ENCODE measurements at places on chromosomes 12 and 14. TPM values are rescaled to one million over a fixed set of nuclear protein-coding genes. Genes with fewer than 3 reads are reported as not detected.

Gene SLC39A2
- total RNA-seq = 0.11 TPM

GRCh38 chr12:40903040-40903439, 210.8 kb downstream of the CNTN1 start:
- H3K4me3 ChIP-seq = no peak overlapping the region
- H3K4me1 ChIP-seq = no peaks in the 10 kb centered on the region
- no peaks in the 10 kb centered on the region for H3K27me3 ChIP-seq
- no peak for DNase-seq
- no peak overlapping the region for H3K27ac ChIP-seq

GRCh38 chr14:100891051-100891450, 12.5 kb downstream of the RTL1 start:
- no peaks in the 10 kb centered on the region for H3K27me3 ChIP-seq
- DNase-seq = no peak
- H3K4me1 ChIP-seq = peaks cover 20% of the 10 kb centered on the region
- no peaks in the 10 kb centered on the region for H3K36me3 ChIP-seq

DNA sequence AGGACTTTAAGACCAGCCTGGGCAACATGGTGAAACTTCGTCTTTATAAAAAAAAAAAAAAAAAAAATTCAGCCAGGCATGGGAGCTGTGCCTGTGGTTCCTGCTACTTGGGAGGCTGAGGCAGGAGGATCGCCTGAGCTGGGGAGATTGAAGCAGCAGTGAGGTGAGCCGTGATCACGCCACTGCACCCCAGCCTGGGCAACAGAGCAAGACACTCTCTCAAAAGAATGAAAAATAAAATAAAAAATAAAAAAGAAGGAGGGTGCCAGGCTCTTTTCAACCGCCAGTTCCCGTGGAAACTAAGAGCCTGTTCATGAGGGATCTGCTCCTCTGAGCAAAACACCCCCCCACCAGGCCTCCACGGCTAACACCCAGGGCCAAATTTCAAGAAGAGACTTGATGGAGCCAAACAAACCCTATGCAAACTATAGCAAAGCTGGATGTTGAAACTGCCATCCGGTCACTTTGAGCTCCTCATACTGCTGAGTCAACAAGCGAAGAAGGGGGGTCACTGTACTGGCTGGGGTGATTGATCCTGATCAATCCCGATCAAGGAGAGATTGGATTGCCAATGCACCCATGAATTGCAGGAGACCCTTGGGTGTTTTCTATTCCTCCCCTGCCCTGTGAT, 23.4 kb downstream of the DLK1 start:
- peaks cover 85% of the 10 kb centered on the region for H3K4me1 ChIP-seq
- DNase-seq = peak; percentile 88
- H3K36me3 ChIP-seq = no peaks in the 10 kb centered on the region

GRCh38 chr12:65252515-65252914, 26.0 kb upstream of the MSRB3 start:
- H3K4me3 ChIP-seq = no peak overlapping the region
- no peak overlapping the region for H3K27ac ChIP-seq
- no peaks in the 10 kb centered on the region for H3K27me3 ChIP-seq
- no peaks in the 10 kb centered on the region for H3K4me1 ChIP-seq

DNA sequence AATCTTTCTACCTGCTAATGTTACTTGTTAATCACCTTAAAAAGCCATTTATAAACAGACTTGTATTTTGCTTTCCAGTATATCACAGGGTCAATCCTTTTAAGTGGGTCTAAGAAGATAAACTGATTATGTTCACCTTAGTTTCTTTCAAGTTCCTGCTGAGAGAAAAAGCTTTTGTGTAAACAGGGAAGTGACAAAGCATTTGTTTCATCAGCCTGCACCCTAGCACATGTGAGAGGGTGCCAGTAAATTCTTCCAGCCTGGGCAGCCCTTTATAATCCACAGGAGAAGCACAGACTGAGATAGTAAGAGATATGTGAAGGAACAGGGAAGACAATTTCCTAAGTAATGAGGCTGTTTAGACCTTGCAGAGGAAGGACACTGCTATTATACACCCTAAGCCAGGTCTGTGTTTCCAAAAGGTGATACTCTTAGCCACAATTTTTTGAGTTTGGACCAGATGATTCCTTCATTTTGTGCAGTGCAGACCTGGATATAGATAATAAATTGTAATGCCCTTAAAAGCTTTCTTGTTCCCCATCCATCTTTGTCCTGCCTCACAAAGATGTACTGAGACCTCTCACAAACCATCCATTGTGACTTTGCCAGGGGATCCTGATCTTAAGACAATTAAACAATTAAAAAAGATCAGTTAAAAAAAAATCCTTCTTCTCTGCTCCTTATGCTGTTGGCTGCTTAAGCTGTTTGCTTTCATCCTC, 150.7 kb downstream of the KTN1 start:
- no peaks in the 10 kb centered on the region for H3K36me3 ChIP-seq
- no peaks in the 10 kb centered on the region for H3K4me1 ChIP-seq
- no peak for DNase-seq
- H3K27ac ChIP-seq = no peak overlapping the region

DNA sequence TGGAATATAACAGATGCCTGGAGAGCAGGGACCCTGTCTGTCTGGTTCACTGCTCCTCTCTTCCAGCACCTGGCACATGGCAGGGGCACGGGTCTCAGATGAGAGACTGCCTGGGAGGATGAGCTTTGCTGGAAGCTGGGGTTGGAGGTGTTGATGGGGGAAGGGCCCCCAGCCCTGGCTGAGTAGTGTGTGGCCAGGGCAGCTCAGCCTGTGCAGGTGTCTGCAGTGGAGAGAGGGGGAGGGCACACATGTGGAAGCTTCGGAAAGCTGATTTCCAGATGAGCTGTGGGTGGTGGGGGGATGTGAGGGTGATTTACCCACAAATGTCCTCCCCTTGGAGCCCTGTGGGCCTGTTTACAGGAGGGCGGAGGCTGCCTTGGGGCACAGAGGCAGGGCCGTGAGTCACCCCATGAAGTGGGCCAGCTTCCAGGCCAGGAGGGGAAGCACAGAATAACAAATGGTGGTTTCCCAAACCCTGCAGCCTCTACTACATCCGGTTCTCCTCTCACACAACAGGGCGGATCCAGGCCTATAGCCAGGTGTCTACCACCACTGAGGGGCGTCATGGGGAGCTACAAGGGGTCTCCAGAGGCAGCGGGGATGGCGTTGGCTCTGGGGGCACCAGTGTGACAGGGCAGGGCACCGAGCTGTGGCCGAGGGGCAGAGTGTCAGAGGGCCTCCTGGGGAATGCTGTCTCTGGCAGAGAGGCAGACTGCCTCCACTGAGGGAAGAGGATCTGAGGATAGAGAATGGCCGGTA, 11.0 kb downstream of the KRT7 start:
- peaks cover 4% of the 10 kb centered on the region for H3K27me3 ChIP-seq
- peaks cover 20% of the 10 kb centered on the region for H3K4me1 ChIP-seq
- no peaks in the 10 kb centered on the region for H3K36me3 ChIP-seq
- H3K27ac ChIP-seq = no peak overlapping the region
- H3K4me3 ChIP-seq = no peak overlapping the region
